ENCODE measurements at places on chromosomes 3 and 15.

DNA sequence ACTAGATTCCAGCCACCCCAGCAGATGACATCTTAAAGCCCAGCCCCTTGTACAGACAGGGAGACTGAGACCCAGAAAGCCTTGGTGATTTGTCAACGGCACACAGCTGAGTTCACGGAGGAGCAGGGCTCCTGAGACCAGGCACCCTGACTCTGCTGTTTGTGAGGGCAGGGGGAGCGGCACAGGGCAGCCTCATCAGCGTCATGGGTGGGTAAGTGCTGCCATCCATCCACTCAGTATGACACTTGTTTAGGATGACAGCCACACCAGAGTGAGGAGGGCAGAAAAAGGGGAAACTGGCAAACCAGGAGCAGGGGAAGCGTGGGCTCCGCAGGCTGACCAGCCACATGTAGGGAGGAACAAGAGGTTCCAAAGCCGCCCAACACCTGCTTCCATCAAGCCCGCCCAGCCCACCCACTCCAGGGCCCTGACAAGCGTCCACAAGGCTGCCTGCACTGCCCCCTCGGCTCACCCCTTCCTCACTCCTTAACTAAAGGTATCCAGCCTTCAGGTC, 19.9 kb downstream of the RBPMS2 start:
- no peak for DNase-seq

GRCh38 chr3:189170559-189170958, 1.2 kb upstream of the TPRG1 start:
- no peak for DNase-seq

DNA sequence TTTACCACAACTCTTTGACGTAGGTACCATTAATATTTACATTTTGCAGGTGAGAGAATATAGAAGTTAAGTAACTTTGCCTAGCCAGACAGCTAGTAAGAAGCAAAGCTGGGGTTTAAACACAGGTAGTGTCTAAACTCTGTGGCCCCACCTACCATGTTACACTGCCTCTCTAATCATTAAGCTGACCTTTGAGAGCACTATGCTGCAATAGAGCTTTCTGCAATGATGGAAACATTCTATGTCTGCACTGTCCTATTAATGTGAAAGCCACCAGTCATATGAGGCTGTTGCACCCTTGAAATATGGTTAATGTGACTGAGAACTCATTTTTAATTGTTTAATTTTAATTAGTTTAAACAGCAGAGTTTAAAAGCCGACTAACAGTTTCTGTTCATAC, 6.3 kb upstream of the RARB start:
- DNase-seq: no peak

- no peak for DNase-seq
Measured at GRCh38 chr15:68252925-68253534, 23.5 kb upstream of the CLN6 start.

GRCh38 chr3:195083659-195084058, 187.3 kb downstream of the XXYLT1 start:
- DNase-seq: no peak

GRCh38 chr3:177610686-177611633, 413.7 kb upstream of the TBL1XR1 start:
- DNase-seq: no peak

- no peak for DNase-seq
Measured at GRCh38 chr3:78781351-78781750, 986.4 kb downstream of the ROBO1 start.
